ENCODE measurements at places on chromosomes 7 and 10. TPM values are rescaled to one million over a fixed set of nuclear protein-coding genes. Genes with fewer than 3 reads are reported as not detected.

The DYNC1I1 gene
- polyA plus RNA-seq: 14.4 TPM

DNA sequence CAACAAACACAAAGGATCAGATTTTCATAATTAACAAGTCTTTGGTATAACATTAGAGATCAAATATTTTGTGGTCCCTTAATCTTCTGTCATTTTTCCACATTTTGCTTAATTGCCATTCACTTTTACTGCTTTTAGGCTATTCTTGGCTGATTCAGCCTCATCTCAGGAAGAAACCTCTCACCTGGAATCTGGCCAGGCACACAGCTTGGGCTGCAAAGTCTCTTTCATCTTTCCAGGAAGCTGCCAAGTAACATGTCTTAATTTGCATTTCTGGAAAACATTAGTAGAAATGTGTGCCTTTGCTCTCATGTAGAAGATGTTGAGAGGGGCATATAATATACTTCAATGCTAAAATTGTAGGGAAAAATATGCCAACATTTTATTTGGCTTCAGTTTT, 174.2 kb upstream of the STEAP4 start:
- no peak for DNase-seq

DNA sequence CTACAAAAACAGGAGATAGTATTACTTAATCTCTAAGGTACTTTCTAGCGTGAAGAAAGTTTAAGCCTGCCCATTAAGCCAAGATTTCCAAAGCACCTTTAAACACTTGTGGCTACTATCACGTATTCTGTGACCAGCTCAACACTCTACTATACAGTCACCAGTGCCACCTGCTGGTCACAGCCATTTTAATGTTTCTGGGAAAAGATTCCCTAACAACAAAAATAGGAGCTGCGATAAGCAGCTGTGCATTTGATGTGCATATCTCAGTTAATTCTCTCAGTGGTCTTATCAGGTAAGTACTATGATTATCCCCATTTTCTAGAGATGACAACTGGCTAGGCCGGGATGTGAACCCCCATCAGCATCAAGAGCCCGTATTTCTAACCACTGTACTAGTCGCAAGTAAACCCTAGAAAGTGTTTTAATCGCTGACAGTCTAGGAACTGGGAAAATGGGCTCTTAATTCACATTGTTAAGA, 860 bp downstream of the SEC31B start:
- no peak for DNase-seq

DNA sequence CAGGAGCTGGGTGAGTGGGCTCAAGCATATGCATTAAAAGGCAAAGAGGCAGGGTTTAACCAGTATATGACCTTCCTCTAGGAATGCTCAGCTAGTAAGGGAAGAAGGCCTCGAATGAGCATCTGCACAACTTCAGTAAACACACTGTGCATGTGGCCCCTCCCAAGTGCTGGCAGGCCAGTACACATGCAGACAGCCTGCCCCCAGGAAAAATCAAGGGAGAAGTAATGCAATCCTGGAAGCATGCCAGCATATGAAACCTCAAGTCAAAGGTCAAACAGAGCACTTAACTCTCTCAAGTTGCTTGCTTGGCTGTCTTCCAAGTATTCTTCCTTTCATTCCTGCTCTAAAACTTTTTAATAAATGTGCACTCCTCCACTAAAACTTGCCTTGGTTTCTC, 208.4 kb downstream of the ACTR3B start:
- DNase-seq: no peak

GRCh38 chr10:48946332-48946731, 6.7 kb upstream of the LRRC18 start:
- no peak for DNase-seq

The TAC1 gene
- polyA plus RNA-seq: not detected

- no peak for DNase-seq
These were observed 39.9 kb upstream of the WNT16 start for GRCh38 chr7:121288894-121289293.

DNA sequence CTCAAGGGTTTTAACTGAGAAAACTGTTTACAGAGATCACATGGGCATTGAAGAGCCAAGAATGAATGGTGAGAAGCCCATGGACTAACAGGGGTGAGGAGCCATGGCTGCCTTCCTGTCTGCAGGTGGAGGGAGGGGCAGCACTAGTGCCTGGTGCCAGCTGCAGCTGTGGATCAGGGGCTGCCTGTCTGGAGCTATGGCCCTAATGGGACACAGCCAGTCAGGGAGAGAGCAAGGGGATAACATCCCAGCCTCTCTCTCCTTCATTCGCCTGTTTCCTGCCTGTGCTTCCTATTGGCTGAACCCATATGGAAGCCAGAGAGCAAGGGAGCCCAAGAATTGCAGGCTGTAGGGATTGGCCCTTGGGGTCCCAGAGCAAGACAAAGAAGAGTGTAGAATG, 125.8 kb upstream of the GAD2 start:
- no peak for DNase-seq

DNA sequence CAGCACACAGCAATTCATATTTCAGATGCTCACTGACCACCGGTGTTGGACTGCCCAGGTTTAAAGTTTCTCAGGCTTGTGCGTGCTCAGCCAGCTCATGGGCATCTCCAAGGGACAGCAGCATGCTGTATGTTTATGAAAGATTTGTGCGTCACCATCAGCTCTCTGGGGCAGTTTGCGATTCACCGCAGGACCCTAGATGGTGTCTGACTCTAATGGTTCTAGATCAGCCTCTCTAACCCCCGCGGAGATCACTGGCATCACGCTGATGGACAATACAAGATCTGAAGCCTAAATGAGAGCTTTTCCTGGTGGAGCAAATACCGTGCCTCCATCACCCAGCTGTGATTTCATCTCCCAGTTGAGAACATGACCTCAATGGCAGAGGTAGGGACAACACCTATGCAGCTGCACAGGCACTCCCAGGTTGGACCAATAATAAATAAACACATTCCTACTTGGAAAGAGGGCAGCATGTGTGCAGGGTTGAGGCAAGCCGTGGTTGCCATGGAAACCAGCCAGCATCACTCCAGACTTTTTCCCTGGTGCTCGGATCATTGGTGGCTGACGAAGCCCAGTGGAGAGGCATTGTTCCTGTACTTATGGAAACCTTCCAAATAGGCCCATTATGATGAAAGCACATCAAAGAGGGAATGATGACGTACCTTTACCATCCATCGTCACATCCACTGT, 253.6 kb downstream of the KCNMA1 start:
- DNase-seq: no peak

The SEC23IP gene
- polyA plus RNA-seq: 4.3 TPM

- DNase-seq: no peak
These were observed 6.3 kb downstream of the NDUFB2 start for GRCh38 chr7:140702774-140703173.

GRCh38 chr10:21401196-21401595, 124.3 kb downstream of the SKIDA1 start:
- no peak for DNase-seq

DNA sequence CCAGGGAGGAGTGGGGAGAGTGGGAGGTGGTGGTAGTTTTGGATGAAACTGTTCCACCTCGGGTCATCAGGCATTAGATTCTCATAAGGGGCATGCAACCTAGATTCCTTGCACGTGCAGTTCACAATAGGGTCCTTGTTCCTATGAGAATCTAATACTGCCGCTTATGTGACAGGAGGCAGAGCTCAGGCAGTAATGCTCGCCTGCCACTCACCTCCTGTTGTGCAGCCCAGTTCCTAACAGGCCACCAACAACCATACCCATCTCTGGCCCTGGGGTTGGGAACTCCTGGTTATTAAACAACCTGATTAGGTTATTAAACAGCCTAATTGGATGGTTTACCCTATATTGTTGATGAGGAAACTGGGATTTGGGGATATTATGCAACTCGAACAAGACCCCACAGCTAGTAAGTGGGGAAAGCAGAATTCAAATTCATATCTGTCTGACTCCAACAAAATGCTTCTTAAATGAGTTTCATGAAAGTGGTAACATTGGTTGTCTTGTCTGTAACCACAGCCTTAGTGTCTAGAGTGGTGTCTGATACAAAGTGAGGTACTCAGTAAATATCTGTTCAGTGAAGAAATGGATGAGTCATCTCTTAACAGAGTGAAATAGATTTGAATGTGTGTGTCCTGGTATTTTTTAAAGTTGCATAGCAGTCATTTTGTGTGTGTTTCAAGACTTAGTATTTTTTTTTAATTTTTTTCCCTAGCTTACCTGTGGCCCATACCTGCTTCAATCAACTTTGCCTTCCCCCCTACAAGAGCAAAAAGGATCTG, 101.6 kb downstream of the HECTD2 start:
- no peak for DNase-seq

The EBLN1 gene
- not detected for polyA plus RNA-seq

The FFAR4 gene
- 0.11 TPM for polyA plus RNA-seq

DNA sequence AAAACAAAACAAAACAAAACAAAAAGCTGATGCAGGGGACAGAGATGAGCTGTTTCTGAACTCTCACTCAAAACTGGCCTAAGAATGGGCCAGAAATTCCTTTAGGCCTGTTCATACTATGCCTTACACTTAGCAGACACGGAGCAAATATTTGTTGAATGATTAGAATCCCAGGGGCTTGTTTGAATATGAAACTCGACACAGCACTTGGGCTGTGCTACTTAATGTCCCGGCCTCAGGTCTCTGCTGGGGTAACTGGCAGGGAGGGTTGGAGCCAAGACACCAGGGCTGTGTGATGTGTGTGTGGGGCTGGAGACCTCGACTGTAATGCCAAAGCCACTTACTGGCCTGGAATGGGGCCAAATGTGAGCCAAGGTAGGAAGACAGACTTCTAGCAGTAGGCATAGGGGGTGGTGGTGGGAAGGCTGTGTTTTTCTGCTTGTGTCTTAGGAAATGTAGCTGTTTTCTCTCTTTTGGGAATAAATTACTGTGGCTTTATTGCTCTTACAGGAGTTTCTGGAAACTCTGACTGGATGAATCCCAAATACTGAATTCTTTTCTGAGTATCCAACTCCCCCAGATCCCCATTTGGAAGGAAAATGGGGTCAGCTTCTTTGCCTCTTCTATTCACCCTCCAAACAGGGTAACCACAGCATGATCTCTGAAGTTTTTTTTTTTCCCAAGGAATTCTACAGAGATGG, 66.7 kb downstream of the EMX2 start:
- no peak for DNase-seq

DNA sequence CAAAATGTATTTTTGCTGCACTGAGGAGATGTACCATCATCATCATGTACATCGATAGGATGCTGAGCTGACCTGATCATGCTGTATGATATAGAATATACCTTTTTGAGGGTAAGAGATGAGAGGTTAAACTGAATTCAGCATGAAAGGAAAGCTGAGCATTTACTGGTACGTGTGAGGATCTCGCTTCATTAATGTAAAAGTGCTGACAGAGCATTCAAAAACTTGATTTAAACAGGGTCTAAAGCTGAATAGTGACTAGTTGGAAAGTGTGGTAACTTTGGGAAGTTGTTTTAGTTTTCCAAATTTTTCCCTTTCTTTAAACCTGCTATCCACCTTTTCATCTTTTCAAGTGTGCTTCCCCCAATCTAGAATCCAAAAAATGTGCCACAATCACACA, 28.5 kb upstream of the COL1A2 start:
- DNase-seq: no peak

DNA sequence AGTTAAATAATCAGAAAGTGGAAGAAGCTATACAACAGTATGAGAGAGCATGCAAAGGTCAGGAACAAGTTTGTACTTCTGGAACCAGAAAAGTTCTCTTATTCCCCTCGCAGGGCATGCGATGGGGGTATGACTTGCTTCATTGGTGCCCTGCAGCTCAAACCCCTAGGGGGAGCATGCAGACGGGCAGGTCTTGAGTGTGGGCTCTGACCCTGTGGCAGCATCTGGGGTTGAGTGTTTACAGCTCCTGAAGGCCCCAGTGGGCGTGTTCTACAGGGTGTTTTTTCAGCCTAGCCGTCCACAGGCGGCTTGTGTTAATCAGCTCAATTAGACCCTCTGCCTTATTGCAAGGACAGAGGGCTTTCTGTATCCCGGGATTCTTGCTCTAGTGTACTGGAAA, 44.5 kb downstream of the KIF20B start:
- DNase-seq: no peak

The AKR1C4 gene
- not detected for polyA plus RNA-seq

- peak; percentile 75 for DNase-seq
These were observed 113.1 kb upstream of the PDLIM1 start for GRCh38 chr10:95403700-95404461.

The PON3 gene
- 0.80 TPM for polyA plus RNA-seq

GRCh38 chr10:87882555-87883294, 19.3 kb downstream of the PTEN start:
- no peak for DNase-seq

DNA sequence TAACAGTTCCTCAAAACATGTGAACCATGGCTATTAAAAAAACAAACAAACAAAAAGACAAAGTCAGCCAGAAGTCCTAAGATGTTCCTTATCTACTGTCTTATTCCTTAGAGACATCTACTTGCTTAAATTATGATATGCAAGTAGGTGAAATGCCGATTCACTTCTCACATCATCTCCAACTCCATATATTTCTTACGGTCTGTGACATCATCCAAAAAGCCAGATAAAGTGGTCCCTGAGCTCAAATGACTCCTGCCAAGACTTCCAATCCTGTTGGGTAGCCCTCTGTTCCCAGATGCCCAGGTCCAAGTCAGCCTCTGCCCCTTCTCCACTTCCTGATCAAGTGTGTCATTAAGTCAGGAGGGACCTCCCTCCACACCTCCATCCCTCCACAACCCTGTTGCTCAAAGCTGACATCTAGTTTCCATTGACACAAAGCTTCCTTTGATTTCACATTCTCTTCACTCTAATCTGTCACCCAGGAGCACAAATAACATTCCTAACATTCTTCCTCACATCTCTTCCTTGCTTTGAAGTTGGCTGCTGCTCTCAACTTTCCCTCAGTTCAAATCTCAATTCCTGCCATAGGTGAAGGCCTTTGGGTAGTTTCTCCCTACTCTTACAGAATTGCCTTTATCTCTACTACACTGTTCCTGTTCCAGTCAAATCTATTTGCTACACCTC, 56.1 kb upstream of the PDLIM1 start:
- DNase-seq: no peak

- no peak for DNase-seq
These were observed 120.2 kb downstream of the CDH23 start for GRCh38 chr10:71516890-71517289.

The C7orf33 gene
- polyA plus RNA-seq: not detected

The SPDYE2B gene
- polyA plus RNA-seq: not detected

- DNase-seq: no peak
These were observed 7.0 kb downstream of the MXI1 start for GRCh38 chr10:110214371-110214826.

- no peak for DNase-seq
These were observed 15.3 kb downstream of the FLNC start for GRCh38 chr7:128845475-128845874.

GRCh38 chr7:13801669-13802068, 187.8 kb downstream of the ETV1 start:
- no peak for DNase-seq

GRCh38 chr10:83881661-83882060, 257.6 kb upstream of the GHITM start:
- no peak for DNase-seq

- DNase-seq: no peak
These were observed 561.8 kb downstream of the ATRNL1 start for GRCh38 chr10:115654961-115655360.

GRCh38 chr10:87694011-87694794, 34.5 kb downstream of the PAPSS2 start:
- no peak for DNase-seq

- DNase-seq: no peak
These were observed 196.7 kb upstream of the TBX20 start for GRCh38 chr7:35450456-35451214.

GRCh38 chr7:26305090-26305868, 13.6 kb downstream of the SNX10 start:
- no peak for DNase-seq

GRCh38 chr10:95503526-95503925, 57.6 kb downstream of the SORBS1 start:
- DNase-seq: no peak

- no peak for DNase-seq
These were observed 91.6 kb downstream of the MICALL2 start for GRCh38 chr7:1367501-1368183.

GRCh38 chr7:47441796-47442604, 139.9 kb downstream of the TNS3 start:
- no peak for DNase-seq
